B cell (primary cell): ENCODE measurements at places on chromosomes 2 and 18. TPM values are rescaled to one million over a fixed set of nuclear protein-coding genes. Genes with fewer than 3 reads are reported as not detected.

The TPO gene
- total RNA-seq: not detected in 2 replicates

The CCT4 gene
- 86.4 and 88.0 TPM in 2 replicates for total RNA-seq

The CD8B gene
- 0.46 TPM in 1 of 2 replicates, not detected in the other for total RNA-seq

The CACNB4 gene
- total RNA-seq: 1.1 and 1.4 TPM in 2 replicates

The EIF2AK2 gene
- 36.2 and 36.9 TPM in 2 replicates for total RNA-seq

The NBAS gene
- 37.3 and 37.7 TPM in 2 replicates for total RNA-seq

The CCDC121 gene
- 1.3 and 2.2 TPM in 2 replicates for total RNA-seq

The DSEL gene
- 0.32 and 0.37 TPM in 2 replicates for total RNA-seq

DNA sequence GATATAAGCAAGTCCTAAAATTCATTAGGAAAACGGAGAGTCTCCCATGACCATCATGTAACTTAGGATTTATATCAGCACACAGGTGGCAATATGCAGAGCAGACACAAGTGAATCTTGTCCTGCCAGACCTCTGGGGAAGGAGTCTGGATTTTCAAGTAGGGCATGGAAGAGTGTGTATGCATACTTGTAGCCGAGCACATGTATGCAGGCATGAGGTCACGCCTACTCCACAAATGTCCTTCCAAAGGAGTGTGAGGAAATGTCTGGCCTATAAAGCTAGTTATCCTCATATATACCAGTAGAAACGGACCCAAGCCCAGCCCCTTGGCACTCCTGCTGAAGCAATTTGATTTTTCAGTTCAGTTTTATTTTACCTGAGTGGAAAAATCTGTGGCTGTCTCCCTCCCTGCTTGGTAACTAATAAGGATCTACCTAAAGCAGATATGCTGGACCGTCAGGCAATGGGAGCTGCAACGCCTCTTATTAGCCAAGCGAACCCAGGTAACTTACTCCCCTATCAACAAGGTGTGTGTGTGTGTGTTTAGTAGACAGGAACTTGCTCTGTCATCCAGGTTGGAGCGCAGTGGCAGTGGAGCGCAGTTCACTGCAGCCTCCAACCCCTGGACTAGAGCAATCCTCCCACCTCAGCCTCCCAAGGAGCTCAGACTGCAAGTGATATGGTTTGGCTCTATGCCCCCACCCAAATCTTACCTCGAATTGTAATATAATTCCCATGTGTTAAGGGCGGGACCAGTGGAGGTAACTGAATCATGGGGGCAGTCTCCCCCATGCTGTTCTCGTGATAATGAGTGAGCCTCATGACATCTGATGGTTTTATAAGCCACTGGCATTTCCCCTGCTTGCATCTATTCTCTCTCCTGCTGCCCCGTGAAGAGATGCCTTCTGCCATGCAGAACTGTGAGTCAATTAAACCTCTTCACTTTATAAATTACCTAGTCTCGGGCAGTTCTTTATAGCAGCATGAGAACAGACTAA is 2.8 kb downstream of the STAT1 start:
- peaks cover 30% of the 10 kb centered on the region for H3K36me3 ChIP-seq
- no peak overlapping the region for H3K4me3 ChIP-seq
- no peaks in the 10 kb centered on the region for H3K27me3 ChIP-seq
- DNase-seq: no peak
- no peak overlapping the region for H3K27ac ChIP-seq

DNA sequence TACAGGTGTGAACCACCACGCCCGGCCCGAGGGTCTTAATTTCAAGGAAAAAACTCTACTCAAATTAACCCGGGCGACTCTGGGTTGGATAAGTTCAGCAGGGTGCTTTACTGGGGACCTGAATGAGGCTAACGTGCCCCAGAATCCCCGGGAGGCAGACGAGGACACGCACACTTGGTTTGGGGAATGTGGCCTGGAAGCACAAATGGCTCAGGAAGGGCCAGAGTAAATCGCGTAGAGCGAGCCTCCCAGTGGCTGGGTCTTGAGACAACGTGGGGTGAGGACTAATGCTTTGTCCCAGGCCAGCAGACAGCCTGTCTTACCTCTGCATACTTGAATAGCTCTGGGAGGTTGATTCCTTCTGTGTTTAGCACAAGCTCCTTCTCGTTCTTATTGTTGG is 75.8 kb downstream of the POLR1A start:
- H3K36me3 ChIP-seq: no peaks in the 10 kb centered on the region
- peaks cover 13% of the 10 kb centered on the region for H3K4me1 ChIP-seq
- H3K27me3 ChIP-seq: no peaks in the 10 kb centered on the region
- no peak overlapping the region for H3K4me3 ChIP-seq

DNA sequence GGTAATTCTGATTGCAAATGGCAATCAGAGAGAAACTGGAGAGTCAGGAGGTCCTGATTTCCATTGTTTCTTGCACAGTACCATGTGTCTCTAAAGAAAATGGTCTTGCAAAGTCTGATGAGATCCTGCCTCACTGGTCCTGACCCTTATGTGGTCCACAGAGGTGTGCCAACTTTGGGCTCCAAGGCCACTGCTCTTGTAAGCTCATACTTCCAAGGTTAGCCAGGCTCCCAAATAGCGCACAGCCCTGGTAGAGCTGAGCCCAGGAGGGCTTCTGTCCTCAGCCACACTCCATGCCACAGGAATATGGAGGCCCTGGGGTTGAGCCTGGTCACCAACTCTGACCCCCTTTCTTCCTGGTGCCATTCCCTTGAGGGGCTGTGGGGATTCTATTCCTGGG is 80.7 kb downstream of the SDC1 start:
- H3K4me3 ChIP-seq: no peak overlapping the region
- no peaks in the 10 kb centered on the region for H3K36me3 ChIP-seq
- no peaks in the 10 kb centered on the region for H3K4me1 ChIP-seq
- DNase-seq: no peak

GRCh38 chr2:66794551-66794950 is 359.6 kb downstream of the MEIS1 start:
- no peaks in the 10 kb centered on the region for H3K36me3 ChIP-seq
- DNase-seq: no peak
- H3K27ac ChIP-seq: no peak overlapping the region
- no peak overlapping the region for H3K4me3 ChIP-seq
- no peaks in the 10 kb centered on the region for H3K4me1 ChIP-seq

GRCh38 chr2:162058973-162059668 is 14.9 kb downstream of the DPP4 start:
- peak overlapping the region; percentile 2 for H3K4me3 ChIP-seq
- peaks cover 10% of the 10 kb centered on the region for H3K4me1 ChIP-seq
- H3K27ac ChIP-seq: no peak overlapping the region
- DNase-seq: no peak
- no peaks in the 10 kb centered on the region for H3K27me3 ChIP-seq

GRCh38 chr18:76374330-76375281 is 120.4 kb downstream of the ZNF516 start:
- DNase-seq: no peak
- no peaks in the 10 kb centered on the region for H3K36me3 ChIP-seq
- peaks cover 17% of the 10 kb centered on the region for H3K4me1 ChIP-seq
- no peak overlapping the region for H3K27ac ChIP-seq
- H3K27me3 ChIP-seq: no peaks in the 10 kb centered on the region
- no peak overlapping the region for H3K4me3 ChIP-seq

GRCh38 chr2:158996378-158996993 is 28.0 kb downstream of the TANC1 start:
- DNase-seq: no peak
- H3K36me3 ChIP-seq: no peaks in the 10 kb centered on the region
- no peaks in the 10 kb centered on the region for H3K27me3 ChIP-seq
- no peak overlapping the region for H3K27ac ChIP-seq
- H3K4me3 ChIP-seq: no peak overlapping the region

DNA sequence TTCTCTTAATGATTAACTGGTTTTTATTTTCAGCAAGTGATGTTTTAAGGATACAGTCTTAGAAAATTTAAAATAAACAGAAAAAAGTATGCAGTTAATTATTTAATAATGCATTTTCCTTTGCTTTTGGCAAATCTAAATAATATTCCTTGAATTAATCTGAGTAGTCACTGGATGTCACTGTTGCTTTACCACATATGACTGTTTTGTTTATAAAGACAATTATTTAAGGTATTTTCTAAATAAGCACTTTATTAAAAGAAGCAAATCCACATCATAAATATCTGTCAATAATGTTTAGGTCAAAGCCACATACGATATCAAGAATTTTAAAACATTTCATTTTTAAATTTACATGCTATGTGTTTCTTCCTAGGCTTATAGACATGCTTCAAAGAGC is 40.6 kb upstream of the TFPI start:
- no peak for DNase-seq
- no peaks in the 10 kb centered on the region for H3K27me3 ChIP-seq
- H3K27ac ChIP-seq: no peak overlapping the region
- H3K4me3 ChIP-seq: no peak overlapping the region

GRCh38 chr2:209368406-209368805 is 55.4 kb upstream of the MAP2 start:
- no peak overlapping the region for H3K4me3 ChIP-seq
- DNase-seq: no peak
- no peaks in the 10 kb centered on the region for H3K36me3 ChIP-seq
- H3K27ac ChIP-seq: no peak overlapping the region
- no peaks in the 10 kb centered on the region for H3K27me3 ChIP-seq
- no peaks in the 10 kb centered on the region for H3K4me1 ChIP-seq

DNA sequence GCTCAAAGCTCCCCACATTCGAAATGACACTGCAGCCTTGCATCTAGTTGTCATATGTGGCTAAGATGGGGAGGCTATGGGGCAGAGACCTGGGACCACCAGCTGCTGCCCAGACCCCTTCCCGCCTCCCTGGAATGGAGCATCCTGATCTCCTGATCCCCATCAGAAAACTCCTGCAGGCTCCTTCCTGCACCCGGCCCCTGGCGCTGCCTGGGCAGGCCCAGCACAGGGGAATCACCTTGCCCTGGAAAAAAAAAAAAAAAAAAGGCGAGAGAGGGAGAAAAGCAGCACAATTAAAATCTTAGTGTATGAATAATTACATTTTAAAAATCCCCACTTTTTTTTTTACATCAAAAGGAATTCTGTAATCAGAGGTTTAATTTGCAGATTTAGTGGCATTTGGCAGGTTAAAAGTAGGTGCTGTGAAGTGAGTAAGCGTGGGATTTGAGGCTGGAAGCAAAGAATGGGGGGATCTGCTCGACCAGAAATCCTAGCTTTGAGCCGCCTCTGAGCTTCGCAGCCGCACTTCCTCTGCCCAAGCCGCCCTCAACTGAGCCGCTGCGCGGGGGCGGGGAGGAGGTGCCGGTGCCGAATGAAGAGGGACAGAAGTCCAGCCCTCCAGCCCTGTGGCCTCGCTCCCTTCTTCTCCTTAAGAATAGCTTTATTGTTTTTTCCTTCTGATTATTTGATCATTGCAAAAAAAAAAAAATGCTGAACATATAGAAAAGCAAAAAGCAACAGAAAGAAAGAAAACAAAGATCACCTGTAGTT is 30.0 kb downstream of the THNSL2 start:
- peaks cover 13% of the 10 kb centered on the region for H3K4me1 ChIP-seq
- no peak overlapping the region for H3K27ac ChIP-seq
- no peaks in the 10 kb centered on the region for H3K36me3 ChIP-seq
- H3K27me3 ChIP-seq: no peaks in the 10 kb centered on the region
- peak; percentile 22 for DNase-seq

GRCh38 chr2:240569998-240570530 is 1.8 kb downstream of the RNPEPL1 start:
- DNase-seq: no peak
- H3K27me3 ChIP-seq: no peaks in the 10 kb centered on the region
- no peaks in the 10 kb centered on the region for H3K36me3 ChIP-seq
- no peak overlapping the region for H3K4me3 ChIP-seq
- H3K4me1 ChIP-seq: peaks cover 48% of the 10 kb centered on the region

DNA sequence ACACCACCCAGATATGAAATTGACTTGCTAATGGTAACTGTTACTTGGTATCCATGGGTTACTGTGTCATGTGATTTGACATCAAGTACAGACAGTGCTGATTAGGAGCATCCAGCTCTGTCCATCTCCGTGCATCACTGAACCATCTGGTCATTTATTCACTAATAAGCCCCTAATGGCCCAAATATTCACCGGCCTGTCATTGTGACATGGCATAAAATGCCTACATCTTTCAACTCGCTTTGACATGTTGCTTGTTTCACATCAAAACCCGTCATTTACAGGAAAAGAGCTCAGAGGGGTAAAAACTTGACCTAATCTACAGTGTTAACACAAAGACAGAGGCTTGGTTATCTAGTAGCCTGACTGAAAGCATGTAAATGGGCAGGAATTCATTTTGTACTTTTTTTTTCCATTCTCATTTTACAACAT is 308.9 kb upstream of the ATP5MC3 start:
- no peaks in the 10 kb centered on the region for H3K27me3 ChIP-seq
- H3K4me3 ChIP-seq: no peak overlapping the region
- H3K36me3 ChIP-seq: no peaks in the 10 kb centered on the region
- no peak for DNase-seq

GRCh38 chr18:10391506-10391905 is 62.9 kb upstream of the APCDD1 start:
- H3K4me1 ChIP-seq: no peaks in the 10 kb centered on the region
- H3K36me3 ChIP-seq: no peaks in the 10 kb centered on the region
- DNase-seq: no peak
- no peaks in the 10 kb centered on the region for H3K27me3 ChIP-seq
- H3K27ac ChIP-seq: no peak overlapping the region
